Effector CD4-positive, alpha-beta T cell (primary cell): ENCODE measurements at places on chromosomes 5 and 9.

DNA sequence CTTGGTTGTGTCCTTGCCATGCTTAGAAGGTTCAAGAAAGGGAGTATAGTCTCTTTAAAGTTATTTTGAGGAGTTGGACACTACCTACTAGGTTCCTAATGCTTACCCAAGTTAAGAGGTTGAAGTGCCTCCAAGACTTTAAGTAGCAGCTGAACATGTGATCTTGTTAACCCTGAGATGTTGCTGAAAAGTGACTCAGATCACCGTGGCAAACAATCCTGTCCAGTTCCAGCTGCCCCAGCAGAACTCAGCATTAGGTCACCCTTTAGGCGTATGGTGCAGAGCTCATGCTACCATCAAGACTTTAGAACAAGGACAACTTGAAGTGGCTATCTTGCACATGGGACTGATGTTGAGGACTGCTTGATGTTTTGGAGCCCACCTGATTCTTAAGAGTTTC lies 22.5 kb downstream of the ZNF462 start:
- DNase-seq: no peak

- no peak for DNase-seq
These were observed 16.5 kb upstream of the RARS1 start for GRCh38 chr5:168469816-168470215.

DNA sequence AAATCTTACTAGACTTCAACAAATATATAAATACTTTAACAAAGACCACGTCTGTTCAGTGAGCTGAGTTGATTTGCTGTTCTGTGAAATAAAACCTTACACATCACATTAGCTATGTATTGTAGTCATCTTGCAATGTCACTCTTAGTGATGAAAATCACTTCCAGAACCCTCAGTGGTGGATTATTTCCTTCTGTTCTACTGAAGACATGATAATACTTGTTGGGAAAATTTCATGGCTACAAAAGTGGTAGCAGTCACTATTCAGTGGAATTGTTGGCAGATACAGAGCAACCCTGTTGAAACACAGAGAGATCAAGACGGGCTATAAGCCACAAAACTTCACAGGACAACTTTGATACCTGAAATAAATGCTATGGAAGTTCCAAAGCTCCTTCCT lies 26.7 kb upstream of the FAM169A start:
- DNase-seq: no peak

DNA sequence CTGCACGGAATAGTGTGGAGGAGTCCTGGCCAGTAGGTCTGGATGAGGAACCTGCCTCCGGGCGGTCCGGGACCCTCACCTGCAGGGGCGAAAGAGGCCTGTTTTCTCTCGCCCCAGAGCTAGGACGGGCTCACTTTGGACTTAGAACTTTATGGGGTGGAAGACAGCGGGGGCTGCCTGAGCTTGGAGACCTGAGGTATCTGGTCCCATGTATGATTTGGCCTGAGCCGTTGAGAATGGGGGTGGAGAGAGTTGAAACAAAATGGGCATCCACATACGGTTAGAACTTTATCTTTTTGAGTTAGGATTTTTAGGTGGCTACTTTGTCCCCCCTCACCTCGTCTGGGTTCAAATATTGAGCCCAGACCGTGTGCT lies 681 bp upstream of the ETF1 start:
- DNase-seq: no peak

DNA sequence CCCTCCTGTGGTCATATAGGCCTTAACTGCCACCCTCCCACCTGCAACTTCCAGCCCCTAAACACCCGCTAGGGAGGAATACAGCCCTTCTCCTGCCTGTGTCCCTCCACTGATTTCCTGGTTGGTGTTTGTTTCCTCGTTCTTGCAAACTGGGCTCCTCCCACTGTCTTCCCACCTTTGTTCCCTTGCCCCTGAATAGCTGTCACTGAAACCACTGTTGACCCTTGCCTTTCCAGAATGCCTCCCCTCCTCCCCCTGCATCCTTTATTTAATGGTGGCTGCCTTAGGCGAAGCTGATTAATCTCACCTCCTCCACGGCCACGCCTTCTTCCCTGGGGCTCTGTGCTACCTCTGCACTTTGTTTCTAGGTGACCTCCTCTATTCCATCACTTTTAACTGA lies 626.7 kb downstream of the BNC2 start:
- DNase-seq: no peak

- DNase-seq: no peak
These were observed 462.2 kb upstream of the PTGER4 start for GRCh38 chr5:40217553-40217952.

GRCh38 chr5:50593681-50594080 lies 72.8 kb upstream of the PARP8 start:
- peak; percentile 2 for DNase-seq

DNA sequence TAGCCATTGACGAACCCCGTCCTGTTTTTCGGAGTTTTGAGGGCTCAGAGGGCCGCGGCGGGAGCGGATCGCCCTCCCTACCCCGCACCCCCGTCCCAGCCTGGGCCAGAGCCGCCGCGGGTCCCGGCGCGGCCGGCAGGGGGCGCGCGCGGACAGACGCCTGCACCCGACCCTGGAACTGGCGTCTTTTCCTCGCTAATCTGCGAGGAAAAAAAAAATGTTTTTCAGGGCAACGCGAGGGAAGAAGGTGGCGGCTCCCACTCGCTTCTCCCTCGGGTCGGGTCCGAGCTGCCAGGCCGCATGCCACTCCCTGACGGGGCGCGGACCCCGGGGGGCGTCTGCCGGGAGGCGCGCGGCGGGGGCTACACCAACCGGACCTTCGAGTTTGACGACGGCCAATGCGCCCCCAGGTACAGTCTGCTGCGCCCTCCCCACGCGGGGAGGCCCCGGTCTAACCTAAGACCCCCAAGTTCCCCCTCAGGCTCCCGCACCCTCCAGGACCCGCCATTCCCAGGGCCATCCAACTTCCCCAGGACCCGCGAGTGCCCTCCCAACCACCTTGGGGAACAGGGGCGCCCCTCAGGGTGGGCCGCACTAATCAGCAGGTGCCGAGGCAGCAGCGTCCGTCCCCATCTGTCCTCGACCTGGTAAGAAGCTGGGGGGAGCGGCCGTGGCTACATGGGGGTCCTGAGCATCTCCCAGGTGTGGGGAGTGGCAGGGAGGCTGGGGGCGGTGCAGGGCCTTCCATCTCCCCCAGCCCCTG lies at the start of gene KCNT1:
KCNT1 (plus strand) TSS at position 227 of the 763 bp plus-strand sequence; CDS start at position 301, 74 bp downstream.
- DNase-seq: peak; percentile 23

- DNase-seq: no peak
These were observed 202.5 kb upstream of the NMUR2 start for GRCh38 chr5:152607401-152608160.

DNA sequence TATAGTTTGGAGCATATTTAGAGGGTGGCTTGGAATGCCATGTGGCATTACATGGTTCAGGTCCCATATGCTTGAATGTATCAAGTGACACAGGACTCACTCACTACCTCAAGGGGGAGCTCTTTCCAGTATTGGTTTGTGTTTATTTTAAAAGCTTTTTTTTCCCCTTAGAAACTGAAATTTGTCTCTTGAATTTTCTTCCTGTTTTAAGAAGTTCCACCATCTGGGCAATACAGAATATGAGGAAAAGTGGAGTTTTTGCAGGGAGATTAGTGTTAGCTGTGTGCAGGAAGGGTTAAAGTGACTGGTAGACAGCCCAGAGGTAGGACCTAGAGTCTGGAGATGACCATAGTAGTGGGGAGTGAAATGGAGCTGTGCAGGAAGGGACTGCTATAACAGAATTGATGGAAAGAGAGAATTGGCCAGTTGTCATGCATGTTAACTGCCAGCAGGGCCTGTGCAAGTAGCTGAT lies 36.6 kb downstream of the CTNNA1 start:
- no peak for DNase-seq

- no peak for DNase-seq
These were observed 20.0 kb downstream of the CEMIP2 start for GRCh38 chr9:71748280-71748743.

- DNase-seq: no peak
These were observed 251.4 kb downstream of the ARHGAP26 start for GRCh38 chr5:143021595-143021994.

DNA sequence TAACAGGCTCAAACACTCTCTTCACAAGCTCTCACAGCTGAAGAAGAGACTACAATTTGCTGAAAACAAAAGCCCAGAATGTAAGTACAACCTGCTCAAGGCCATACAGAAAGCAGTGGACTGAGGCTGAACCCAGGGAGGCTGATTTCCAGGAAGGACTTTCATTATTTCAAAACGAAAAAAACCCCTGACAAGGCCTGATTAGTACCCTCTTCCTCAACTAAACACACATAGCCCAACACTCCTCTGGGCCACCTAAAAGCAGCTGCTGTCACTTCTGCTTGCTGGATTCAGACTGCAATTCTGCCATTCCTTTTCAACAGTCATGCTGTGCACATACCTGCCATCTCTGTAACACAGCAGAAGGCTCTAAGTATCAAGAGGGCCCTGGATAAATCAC lies 18.2 kb downstream of the NRG2 start:
- DNase-seq: no peak

- no peak for DNase-seq
These were observed 45.3 kb upstream of the FCN1 start for GRCh38 chr9:134962973-134963364.

GRCh38 chr9:36848946-36849345 lies 185.1 kb downstream of the PAX5 start:
- no peak for DNase-seq

GRCh38 chr9:18020121-18020745 lies 441.4 kb downstream of the SH3GL2 start:
- DNase-seq: no peak

DNA sequence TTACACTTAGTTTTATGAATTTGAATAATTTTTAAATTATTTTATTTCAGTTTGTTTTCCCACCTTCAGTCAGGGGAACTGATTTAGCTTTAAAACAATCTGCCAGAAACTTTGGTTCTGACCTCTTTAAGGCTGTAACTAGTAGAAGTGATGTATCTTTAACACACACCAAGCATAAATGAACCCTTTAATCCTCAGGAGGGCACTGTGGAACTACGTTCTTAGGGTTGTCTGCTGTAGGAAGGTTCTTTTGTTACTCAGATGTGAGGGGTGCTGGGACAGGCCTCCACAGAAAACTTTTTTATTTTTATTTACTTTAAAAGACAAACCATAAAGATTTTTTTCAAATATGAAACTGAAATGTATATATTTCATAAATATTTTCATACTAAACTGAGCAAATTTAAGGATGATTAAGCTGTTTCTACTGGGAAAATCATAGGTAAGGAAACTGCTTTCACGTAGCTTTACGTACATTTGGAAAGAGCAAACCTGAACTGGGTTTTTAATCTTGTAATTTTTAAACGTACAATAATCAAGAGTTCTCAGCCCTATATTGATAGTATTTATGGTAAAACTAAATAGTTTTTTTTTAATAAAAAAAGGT lies 5.3 kb downstream of the KLF4 start:
- DNase-seq: no peak

DNA sequence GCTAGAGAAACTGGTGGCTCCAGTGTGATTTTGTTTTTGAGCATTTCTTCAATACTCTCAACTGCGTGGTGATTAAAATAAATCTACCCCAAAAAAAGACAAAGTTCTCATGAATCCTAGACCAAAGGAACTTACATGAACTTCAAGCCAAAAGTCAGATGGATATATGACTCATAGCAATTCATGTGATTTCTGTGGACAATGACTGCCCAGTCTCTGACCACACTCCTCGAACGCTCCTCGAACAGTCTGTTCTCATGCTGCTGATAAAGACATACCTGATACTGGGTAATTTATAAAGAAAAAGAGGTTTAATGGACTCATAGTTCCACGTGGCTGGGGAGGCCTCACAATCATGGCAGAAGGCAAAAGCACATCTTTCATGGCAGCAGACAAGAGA lies 46.4 kb upstream of the CEP78 start:
- no peak for DNase-seq

- no peak for DNase-seq
These were observed 97.6 kb downstream of the OLFM1 start for GRCh38 chr9:135185060-135185459.

DNA sequence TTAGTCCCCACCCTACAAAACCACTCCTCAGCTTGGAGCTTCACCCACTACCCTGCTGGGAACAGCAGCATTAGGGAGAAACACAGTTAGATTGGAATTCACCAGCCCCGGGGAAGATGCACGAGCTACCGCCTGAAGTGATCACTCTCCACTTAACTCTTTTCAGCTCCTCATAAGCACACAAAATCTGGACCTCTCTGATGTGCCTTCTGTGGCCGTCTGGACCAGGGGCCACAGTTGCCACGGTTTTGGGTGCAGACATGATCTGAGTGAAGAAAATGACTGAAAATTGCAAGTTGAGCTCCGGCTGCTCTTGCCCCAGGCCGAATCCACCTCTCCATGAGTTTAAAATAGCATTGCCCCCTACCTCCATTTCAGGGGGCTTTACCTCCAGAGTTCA lies 95.2 kb downstream of the TENT4A start:
- DNase-seq: no peak

GRCh38 chr5:148491015-148491792 lies 107.4 kb downstream of the FBXO38 start:
- no peak for DNase-seq

GRCh38 chr5:131462454-131462853 lies 172.6 kb downstream of the RAPGEF6 start:
- no peak for DNase-seq

DNA sequence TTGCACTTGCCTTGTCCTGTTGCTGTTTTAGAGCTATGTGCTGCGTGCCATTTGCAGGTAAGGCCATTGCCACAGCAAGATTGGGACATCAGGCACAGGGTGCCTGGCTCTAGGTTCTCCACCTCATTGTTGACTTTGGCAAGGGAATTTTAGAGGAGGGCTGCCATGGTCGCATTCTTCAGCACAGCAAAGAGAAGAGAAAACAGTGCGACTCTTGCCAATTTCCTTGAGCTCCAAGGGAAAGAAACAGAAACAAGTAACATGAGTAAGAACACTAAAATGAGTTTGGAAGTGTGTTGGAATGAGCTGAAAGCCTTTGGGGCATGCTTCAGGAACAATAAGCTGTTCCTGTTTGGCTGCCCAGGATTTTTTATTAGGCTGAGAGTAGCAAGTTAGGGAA lies 188.1 kb upstream of the IL12B start:
- no peak for DNase-seq

GRCh38 chr5:83553000-83553486 lies 81.5 kb downstream of the VCAN start:
- no peak for DNase-seq
